ENCODE measurements at places on chromosomes 3 and 15. TPM values are rescaled to one million over a fixed set of nuclear protein-coding genes. Genes with fewer than 3 reads are reported as not detected.

Gene PIGZ
- 3.1 TPM for total RNA-seq

Gene TRPM1
- not detected for total RNA-seq

- DNase-seq = no peak
Observed at GRCh38 chr3:136780741-136781140, 28.6 kb upstream of the STAG1 start.

GRCh38 chr3:187717572-187717971, 15.2 kb upstream of the RTP2 start:
- no peak for DNase-seq

DNA sequence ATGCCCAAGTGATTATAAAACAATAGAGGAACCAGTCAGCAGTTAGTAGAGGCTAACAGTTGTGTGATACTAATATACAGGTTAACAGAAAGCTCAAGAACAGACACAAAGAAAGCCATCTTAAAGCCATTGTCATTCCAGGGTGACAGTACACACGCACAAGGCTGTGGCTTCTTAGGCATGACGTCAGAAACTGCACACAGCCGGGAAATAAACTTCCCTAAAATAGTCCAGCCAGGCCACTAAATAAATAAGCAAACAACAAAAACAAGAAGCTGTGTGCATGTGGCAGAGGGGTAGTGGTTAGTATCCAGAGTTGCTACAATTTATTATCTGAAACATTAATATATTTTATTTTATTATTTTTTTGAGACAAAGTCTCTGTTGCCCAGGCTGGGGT, 49.8 kb downstream of the PPCDC start:
- DNase-seq = no peak

DNA sequence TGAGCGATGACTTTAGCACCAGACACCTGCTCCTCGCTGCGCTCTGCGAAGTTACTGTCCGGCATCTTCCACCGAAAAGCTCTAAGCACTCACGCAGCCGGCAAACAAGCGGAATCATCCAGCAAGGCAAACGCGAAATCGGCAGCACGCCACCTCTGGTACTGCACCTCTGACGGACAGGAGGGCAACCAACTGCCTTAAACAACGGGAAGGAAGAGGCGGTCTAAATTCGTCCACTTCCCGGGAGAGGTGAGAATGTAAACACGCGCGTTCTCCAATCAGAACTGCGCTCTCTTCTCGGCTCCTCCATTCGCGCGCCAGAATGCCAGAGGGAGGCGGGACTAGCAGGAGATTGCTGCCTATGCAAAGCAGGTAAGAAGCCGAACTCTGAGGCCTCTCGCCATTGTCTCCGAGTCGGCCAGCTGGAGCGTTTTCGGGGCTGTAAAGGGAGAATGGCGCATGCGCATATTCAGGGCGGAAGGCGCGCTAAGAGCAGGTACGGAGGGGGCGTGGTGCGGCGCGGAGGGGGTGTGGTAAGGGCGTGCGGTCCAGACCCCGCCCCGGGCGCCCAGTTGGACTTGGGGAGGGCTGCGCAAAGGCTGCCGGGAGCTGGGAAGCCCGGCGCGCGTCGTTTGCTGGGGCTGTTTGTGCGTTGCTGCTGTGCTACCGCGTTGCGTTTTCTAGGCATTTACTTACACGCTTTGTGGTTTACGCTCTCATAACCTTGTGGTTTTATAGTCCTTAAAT, at the start of the genes BTD and HACL1:
TSS of gene BTD (plus strand) at position 347 of the 747 bp plus-strand sequence. CDS start 33,695 bp downstream, outside the sequence.
TSS of gene HACL1 (minus strand) at position 171 of the 747 bp plus-strand sequence. CDS start at position 65, 106 bp downstream.
- peak; percentile 99 for DNase-seq

GRCh38 chr3:192597506-192597905, 129.8 kb downstream of the FGF12 start:
- DNase-seq = no peak

DNA sequence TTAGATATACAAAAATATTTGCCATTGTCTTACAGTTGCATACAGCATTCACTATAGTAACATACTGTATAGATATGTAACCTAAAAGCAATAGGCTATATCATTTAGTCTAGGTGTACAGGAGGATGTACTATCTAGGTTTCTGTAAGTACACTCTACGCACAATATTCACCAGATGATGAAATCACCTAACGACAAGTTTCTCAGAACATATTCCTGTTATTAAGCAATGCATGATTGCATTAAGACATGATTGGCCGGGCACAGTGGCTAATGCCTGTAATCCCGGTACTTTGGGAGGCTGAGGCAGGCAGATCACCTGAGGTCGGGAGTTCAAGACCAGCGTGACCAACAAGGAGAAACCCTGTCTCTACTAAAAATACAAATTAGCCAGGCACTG, 14.5 kb upstream of the PRKCI start:
- DNase-seq = no peak

- no peak for DNase-seq
Observed at GRCh38 chr15:88181613-88182012, 74.9 kb downstream of the NTRK3 start.

Gene TMCO5A
- not detected for total RNA-seq

DNA sequence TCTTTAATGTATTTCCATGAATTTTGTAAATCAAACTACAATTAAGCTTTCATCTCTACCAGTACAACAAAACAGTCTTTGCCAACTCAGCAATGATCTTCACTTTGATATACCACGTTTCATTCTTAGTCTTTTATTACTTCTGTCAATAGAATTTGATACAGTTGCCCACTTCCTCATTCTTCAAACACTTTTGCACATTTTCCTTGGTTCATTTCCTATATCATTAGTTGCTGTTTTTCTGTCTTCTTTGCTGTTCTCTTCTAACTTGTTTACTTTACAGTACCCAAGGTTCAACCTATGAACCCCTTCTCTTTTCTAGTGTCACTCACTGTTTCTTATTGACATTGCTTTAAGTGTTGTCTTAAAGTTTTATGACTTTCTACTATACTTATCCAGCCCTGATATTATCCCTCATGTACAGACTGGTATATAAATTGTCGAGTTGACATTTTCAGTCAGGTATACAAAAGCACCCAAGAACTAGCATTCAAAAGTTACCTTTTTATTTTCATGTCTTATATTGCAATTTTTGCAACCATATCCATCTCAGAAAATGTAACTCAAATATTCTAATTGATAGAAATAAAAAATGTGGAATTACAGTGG, 903.1 kb downstream of the NSUN3 start:
- no peak for DNase-seq

DNA sequence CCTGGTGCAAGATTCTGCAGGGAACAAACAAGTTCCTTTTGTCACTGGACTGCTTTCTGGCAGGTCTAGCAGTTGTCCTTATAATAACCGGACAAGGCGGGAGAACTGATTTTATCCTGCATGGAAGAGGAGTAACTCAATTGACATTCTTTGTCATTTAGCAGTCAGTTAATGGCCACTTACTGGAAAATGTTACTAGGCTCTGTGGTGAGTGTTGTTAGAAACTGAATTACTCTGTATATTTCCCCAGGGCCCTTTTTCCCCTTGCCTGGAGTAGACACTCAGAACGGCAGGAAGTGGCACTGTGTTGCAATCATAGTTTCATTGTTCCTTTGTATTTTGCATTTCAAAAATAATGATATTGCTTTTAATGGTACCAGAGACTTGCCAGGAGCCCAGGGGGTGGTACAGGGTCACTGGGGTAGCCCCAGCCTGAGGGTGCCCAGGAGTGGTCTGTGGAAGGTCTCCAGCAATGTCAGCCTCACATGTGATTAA, 318.6 kb upstream of the LRRFIP2 start:
- DNase-seq = peak; percentile 23

- DNase-seq = no peak
Observed at GRCh38 chr3:138257986-138258385, 70.9 kb downstream of the ARMC8 start.

Gene FOXL2
- total RNA-seq = 3.1 TPM

Gene GNL3
- 153 TPM for total RNA-seq

- DNase-seq = no peak
Observed at GRCh38 chr15:28260317-28260716, 61.7 kb downstream of the HERC2 start.

Gene SCAANT1
- total RNA-seq = not detected

- peak; percentile 25 for DNase-seq
Observed at GRCh38 chr3:113514265-113514769, 639 bp downstream of the SPICE1 start.

Gene MSL2
- 14.4 TPM for total RNA-seq

Gene GRM7
- total RNA-seq = not detected

DNA sequence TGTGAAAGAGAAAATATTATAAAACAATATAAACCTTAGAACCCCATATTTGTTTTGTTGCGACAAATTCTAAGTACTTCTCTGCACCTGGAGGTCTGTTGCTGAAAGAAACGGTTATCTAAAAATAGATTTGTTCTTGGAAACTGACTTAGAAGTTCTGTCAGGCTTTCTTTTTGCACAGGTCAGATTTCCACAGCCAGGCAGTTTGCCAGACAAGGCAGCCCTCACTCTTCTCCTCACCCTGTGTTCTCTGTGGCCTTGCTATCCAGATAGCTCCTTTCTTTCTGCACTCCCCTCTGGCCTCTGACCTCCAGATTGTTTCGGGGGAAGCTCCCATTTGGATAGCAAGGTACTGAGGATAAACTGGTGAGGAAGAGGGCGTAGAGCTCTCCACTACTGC, 413.3 kb upstream of the ONECUT1 start:
- DNase-seq = no peak

GRCh38 chr3:124207873-124208485, 216.1 kb upstream of the ROPN1 start:
- DNase-seq = no peak

Gene SPTSSB
- total RNA-seq = not detected

Gene DUOXA2
- total RNA-seq = not detected

GRCh38 chr3:65408531-65409175, 630.1 kb downstream of the MAGI1 start:
- DNase-seq = no peak

DNA sequence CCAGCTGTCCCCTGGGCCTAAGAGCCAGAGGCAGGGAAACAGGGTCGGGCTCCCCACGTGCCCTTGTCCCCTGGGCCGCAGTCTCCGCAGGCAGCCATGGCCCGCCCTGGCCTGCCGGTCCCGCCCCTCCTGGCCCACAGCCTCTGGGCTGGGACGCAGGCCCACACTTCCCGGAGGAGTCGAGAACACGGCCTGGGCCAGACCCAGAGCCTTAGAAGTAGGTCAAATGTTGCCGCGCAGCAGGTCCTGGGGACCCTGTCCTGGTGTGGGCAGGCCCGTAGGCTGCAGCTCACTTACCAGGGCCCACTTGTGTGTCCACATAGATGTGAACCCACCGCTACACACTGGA, 4.3 kb upstream of the MYL3 start:
- DNase-seq = no peak

- DNase-seq = no peak
Observed at GRCh38 chr3:127407026-127407939, 119.4 kb upstream of the PRR20G start.

- DNase-seq = no peak
Observed at GRCh38 chr15:45391746-45392583, 13.6 kb upstream of the GATM start.

DNA sequence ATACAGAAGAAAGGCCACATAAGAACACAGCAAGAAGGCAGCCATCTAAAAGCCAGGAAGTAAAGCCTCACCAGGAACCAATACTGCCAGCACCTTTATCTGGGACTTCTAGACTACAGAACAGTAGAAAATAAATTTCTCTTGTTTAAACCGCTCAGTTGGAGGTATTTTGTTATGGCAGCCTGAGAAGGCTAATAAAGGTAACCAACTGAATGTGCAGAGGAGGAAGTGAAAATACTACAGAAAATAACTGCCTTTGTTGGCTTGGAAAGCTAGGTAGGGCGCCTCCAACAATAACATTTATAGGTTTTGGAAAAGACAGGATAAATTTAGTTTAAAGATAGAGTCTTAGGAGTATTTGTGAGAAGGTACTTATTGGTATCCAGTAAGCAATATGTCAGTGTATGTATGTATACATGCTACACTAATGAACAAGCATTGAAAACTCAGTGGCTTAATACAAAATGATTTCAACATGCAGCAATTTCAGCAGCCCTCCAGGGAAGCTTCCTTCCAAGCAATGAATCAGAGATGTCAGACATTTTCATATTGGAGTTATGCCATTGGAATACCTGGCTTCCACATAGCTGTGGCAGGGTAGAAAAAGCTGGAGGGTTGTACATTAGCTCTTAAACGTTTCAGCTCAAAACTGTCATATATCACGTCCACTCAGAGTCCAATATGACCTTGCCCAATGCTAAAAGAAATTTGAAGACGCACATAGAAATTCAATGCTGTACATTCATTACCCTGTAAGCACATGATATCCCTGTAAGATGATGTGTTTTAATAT, 48.9 kb downstream of the ZBBX start:
- DNase-seq = no peak

Gene ARPIN
- total RNA-seq = 5.6 TPM

Gene ATP8B4
- 3.3 TPM for total RNA-seq

Data from myocyte (in vitro differentiated cells).